ENCODE measurements at places on chromosomes 7 and 10.

- no peak for DNase-seq
Observed at GRCh38 chr10:98920807-98921206, 314.8 kb downstream of the HPSE2 start.

DNA sequence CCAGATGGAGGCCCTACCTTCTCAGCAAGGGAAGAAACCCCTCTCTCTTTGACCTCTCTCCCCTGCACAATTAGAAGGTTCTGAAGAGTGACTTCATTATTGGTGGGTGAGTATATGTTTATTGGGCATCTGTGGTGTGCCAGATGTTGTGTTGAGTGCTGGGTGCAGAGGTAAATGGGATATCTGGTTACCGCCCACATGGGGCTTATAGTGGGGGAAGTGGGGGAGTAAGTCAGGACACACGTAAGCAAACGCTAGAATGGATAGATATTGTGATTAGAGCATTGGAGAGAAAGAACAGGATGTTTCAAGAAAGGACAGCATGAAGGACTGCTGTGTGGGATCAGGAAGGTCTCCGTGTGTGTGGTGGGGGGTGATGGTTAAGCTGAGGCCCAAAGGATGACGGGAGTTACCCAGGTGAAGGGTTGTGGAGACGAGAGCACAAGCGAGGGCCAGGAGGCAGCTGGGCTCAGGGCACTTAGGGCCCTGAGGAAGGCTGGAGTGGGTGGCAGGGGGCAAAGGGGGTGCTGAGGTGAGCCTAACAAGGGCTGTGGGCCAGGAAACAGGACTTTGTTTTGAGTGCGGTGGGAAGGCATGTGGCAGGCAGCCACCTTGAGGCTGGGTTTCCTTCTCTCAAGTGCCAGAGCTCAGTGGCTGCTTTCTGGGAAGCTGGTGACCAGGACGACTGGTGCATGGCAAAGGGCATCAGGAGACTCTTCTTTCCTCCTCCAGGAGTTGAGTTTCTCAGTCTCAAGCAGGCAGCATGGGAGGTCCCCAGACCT lies 299.9 kb downstream of the RPS24 start:
- DNase-seq = no peak

DNA sequence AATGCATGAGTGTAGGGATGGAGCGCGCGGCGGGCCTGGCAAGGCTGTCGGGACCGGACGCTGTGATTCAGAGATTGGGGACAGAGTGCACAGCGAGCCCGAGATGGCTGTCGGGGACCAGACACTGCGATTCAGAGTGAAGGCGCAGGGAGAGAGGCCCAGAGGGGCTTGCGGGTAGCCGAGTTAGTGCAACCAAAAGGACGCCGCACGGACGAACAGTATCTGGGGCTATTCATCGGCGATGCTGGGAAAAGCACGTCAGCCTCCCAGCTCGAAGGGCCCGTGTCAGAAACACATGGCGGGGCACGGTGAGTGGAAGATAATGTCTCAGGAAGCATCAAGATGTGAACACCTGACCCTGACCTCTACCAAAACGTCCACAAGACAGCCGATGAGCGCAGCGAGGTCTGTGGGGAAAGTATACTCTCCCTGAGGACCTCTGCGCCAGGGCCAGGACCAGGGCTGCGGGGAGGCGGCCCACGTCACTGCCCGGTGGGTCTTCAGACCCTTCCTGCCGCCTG lies 215.8 kb downstream of the ZMYND11 start:
- DNase-seq = no peak

GRCh38 chr10:94397549-94398370 lies 4.6 kb upstream of the TBC1D12 start:
- DNase-seq = no peak

DNA sequence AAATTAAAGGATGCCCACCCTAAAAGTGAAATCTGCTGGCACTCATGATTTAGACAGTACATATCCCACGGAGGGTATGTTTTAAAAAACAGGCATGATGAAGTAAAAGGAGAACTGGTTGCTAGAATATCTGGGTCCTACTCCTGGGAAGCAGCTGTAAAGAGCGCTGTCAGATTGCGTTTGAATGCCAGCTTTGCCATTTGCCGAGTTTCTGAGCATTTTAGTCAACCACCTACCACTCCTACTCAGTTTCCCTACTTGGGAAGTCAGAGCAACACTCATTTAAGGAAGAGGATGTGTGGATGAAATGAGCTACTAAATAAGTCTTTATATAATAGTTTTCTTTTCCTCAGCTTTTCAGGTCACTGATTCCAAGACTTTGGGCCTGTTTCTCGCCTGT lies 1.1 kb upstream of the UMAD1 start:
- no peak for DNase-seq

DNA sequence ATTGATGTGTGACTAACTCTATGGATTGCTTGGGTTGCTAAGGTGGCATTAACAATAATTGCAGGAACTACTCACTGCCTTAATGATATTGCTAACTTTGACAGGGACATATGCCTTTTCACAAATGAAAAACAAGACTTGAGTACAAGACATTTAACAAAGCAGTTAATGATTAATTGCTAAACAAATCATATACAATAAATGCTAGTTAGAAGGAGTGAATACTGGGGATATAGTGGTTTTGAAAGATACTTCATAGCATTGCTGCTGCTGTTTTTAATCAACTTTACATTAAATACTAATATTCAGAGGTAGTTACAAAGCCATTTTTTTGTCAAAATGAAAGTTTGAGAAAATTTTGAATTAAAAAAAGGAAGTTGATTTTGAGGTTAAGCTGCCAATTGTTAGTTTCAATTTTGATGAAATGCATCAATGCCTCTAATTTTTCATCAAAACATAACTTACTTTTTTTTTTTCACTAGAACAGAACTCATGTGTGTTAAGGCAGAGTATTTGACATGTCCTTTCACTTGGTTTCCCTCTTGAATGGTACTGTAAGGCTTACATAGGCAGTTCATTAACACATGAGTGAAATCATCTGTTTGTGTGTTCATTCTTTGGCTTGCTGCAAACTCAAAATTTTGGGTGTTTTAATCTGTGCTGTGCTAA lies 106.2 kb upstream of the SEMA3D start:
- no peak for DNase-seq

- DNase-seq = no peak
Observed at GRCh38 chr7:46626691-46627310, 705.7 kb upstream of the IGFBP3 start.

- DNase-seq = no peak
Observed at GRCh38 chr10:62588116-62588515, 213.9 kb downstream of the ZNF365 start.

DNA sequence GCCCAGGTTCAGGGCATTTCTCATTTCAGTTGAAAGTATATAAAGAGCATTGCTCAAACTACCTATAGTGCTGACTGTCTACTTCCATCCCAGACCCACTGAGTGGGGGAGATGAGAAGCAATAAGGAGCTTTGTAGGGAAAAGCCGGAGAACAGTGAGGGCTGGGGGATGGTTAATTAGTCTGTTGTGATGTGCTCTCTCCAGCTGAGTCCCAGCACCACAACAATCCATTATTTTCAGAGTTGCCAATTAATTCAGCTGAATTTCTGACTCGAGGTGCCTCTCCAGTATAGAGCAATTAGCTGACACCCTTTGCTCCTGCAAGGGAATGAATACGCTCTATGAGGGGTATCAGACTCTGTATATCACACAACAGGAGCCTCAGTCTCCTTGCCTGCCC lies 1118.6 kb downstream of the SORCS3 start:
- no peak for DNase-seq

DNA sequence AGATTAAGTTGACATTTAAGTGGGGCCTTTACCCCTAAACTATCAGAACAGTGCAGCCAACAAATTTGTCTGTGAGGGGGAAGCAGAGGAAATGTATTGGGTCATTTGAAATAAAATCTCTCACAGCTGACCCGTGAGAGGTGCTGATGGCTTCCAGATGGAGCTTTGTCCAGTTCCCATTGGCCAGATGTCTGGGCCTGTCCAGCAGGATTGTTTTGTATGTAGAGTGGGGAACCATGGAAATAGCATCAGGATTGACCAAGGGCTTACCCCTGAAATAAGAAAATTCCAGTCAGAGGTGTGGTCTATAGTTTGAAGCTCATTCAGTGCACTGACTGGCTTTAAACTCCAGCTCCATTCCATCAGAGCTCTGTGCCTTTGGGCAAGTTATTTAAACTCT lies 50.6 kb downstream of the INHBA start:
- DNase-seq = no peak

GRCh38 chr7:29853789-29854188 lies 47.5 kb downstream of the WIPF3 start:
- no peak for DNase-seq

DNA sequence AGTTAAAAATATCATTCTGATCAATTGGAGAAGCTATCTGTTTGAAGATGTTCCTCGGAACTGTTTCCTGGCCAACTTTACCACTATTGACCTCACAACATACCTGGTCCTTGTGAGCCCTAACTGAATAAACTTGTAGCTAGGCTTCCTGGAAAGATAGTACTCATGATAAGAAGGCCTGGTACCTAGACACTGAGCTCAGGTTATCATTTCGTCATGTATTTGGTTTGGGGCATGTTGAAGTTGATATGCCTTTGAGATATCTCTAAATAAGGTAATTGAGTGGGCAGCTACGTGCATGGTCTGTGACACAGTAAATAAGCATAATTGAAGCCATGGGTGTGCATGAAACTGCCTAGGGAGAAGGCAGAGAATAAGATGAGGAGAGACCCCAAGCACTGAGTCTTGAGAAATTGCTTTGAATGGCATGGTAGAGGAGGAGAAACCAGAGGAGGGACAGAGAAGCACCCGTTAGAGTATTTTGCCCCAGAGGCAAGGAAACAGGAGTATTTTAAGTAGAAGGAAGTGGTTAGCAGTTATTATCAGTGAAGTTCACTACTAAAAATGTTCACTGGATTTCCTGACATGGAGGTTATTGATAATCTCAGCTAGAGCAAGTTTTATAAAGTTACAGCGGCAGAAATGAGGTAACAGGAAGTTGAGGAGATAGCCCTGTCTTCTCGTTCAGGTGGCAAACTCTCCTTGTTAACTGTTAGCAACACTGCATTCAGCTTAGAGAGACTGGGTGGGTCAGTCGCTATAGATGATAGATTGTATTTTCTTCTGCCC lies 55.6 kb downstream of the CC2D2B start:
- peak; percentile 11 for DNase-seq

GRCh38 chr7:138345567-138345966 lies 114.5 kb upstream of the TRIM24 start:
- no peak for DNase-seq

GRCh38 chr7:134829380-134829986 lies 50.0 kb downstream of the CALD1 start:
- DNase-seq = no peak

GRCh38 chr7:618539-619367 lies 99.1 kb upstream of the PDGFA start:
- peak; percentile 79 for DNase-seq

- DNase-seq = no peak
Observed at GRCh38 chr10:103395754-103396066, 565 bp downstream of the ATP5MK start.

- DNase-seq = peak; percentile 63
Observed at GRCh38 chr7:91940171-91940570, 491 bp upstream of the AKAP9 start.

- no peak for DNase-seq
Observed at GRCh38 chr7:36904802-36905201, 180.5 kb upstream of the AOAH start.

- no peak for DNase-seq
Observed at GRCh38 chr7:94632338-94633013, 23.5 kb downstream of the SGCE start.

DNA sequence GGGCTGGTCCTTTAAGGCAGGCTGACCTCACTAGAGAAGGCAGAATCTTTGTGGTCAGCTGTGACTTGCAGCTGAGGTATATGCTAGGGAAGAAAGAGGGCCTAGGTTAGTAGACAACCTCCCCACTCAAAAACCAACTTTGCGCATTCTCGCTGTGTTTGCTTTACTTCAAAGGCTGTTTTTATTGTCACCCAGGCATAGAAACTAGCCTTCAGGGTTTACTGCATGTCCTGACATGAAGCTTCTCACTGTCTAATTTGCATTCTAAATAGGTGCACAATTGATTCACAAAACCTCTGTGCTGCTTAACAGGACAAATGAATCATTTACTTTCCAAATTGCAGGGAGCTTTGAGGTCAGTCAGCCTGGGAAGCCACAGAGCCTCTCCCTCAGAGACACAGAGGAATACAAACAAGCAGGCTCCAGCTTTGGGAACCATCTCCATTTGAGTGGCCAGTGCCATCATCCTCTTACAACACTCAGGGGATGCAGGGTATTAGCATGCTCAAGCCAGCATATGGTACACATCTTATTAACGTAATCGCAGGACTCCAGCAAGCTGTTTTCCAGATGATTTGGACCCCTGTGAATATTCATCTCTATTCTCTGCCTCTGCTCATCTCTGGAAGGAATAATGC lies 596.4 kb upstream of the GHITM start:
- no peak for DNase-seq

- no peak for DNase-seq
Observed at GRCh38 chr7:138980563-138981291, 462 bp downstream of the KIAA1549 start.

DNA sequence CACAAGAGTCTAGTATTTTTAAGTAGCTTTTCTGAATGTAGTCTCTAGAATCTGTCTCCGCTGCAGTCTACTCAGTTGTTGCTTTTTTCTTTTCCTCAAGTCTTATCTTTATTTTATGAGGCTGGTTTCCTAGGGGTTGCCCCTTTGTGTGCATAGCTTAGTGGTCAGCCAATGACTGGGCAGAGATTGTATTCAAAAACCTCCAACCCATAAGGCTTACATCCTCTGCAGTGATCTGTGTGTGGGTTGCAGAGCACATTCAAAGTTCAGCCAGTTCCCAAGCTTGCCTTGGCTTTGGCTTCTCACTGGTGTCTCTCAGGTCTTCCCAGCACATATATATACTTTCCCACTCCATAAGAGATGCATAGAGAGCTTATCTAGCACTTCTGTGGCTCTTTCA lies 160.0 kb upstream of the TCF7L2 start:
- DNase-seq = no peak

DNA sequence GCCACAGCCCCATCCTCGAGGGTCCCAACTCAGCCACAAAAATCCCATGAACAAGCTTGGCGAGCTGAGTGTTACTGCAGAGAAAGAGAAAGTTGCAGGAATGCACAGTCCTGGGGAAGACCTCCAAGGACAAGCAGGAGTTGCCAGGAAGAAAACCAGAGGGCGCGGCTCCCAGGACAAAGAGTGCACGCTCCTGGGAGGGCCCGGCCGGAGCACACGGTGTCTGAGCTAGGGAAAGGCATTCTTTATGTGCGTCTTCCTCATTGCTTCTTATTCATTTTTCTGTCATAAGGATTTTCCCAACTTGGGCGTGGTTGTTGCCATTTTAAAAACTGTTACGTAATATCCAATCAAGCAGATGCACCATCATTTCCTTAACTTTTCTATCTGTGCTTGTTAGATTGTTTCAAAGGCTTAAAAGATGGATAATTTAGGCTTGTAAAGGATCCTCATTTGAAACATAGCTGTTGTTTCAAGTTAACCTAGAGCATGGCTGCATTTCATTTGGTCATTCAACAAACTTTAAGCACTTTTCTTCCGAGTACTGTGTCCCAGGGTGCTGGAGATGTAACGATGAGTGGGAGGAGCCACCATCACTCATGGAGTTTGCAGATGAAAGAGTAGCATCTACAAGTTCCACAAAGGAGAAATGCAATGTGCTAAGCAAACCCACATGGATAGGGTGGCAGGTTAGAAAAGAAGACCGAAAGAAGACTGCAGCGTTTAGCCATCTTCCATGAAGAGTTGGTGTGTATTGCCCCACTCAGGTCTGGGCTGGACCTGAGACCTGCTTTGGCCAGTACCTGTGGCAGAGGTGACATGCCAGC lies 5.6 kb upstream of the CNPY1 start:
- DNase-seq = no peak

- DNase-seq = peak; percentile 29
Observed at GRCh38 chr7:105389088-105389650, 448 bp upstream of the SRPK2 start.

Data from CD4-positive, alpha-beta T cell (primary cell).